ENCODE measurements at places on chromosomes 1 and 21.

DNA sequence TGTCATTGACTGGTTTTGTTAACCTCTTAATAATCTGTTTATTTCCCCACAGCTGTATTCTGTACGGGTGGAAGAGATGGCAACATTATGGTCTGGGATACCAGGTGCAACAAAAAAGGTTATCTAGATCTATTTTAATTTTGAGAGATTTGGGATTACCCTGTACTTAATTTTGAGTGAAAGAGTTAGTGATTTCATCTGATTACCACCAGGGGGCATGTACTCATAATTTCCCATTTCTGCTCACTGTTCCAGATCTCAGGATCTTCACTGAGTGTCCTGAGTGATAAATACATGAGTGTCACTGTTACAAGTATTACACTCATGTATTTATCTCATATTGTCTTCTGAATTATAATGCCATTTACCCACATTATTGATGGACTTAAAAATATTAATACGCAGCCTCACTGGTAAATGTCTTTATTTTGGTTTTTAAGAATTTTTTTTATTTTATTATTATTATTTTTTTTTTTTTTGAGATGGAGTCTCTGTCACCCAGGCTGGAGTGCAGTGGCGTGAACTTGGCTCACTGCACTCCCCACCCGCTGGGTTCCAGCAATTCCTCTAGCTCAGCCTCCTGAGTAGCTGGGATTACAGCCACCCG, 27.4 kb downstream of the DTL start:
- peak; percentile 48 for DNase-seq

- DNase-seq = peak; percentile 44
Measured at GRCh38 chr1:41487126-41488039, 2.9 kb upstream of the EDN2 start.

DNA sequence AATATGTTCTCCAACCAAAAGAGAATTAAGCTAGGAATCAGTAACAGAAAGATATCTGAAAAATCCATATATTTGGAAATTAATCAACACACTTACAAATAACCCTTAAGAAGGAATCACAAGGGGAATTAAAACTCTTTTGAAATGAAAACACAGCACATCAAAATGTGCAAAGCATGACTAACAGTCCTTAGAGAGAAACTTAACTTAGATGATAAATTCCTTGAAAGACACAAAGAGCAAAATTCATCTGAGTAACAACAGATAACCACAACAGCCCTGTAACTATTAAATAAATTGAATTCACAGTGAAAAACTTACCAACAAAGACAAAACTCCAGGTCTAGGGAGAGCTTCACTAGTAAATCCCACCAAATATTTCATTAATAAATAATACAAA, 283.8 kb downstream of the SDCCAG8 start:
- no peak for DNase-seq

DNA sequence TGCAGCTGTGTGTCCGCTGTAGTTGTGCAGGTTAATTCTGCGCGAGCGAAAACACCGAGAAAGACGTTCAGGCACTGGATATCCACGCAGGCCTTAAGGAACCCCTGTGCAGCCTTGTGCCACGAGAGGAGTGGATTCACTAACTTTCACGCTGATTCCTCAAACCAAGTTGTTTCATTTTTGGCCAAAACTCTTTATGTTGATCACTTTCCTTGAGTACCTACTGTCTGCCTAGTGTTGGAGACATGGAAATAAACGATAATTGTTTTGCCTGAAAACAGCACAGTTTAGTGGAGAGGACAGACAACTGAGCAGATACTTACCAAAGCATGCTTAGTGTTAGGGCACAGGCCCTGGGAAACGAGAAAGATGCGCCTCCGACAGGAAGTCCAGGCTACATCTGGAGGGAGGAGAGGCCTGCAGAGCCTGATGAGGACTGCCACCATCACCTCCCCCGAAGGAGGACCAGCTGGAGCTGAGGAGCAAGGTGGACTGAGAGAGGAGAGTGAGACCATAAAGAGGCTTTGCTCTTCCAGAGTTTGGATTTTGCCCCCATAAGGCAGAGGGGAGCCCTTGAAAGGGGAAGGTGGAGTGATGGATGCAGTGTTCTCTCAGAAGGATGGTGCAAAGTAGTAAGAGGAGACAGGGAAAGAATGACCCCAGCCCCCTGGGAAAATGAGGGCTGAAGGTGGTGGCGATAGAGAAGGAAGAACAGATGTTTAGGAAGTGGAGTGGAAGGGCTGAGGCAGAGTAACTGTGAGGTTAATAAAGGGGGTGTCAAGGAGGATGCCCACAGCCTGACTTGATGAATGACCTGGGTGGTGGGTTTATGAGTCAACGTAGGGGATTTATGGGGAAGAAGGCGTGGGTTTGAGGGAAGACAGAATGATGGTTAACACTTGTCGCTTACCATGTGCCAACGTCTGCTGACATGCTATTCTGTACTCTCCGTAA, 956 bp upstream of the SCAF4 start:
- DNase-seq = no peak

DNA sequence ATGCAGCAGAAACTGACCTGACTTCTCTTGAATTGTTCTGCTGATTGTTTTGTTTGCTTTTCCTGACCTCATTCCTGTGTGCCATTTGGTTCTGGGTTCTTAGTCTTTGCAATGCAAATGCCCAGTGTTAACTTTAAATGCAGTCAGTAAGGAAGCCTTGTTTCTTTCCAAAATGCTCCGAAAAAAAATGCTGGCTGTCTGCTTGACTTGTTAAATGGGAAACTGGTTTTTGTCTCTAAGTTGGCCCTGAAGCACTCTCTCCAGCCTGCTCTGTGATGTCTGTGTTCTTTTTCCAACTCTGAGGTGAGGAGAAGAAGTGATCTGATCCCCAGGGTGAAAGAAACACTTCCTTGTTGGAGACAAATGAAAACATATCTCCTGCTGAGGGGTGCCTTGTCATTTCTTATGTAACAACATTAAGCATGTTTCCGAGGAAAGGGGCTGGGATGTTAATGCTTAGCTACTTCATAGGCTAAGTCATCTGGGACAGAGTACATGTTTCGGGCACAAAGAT, 256.3 kb upstream of the ADGRL4 start:
- DNase-seq = no peak

DNA sequence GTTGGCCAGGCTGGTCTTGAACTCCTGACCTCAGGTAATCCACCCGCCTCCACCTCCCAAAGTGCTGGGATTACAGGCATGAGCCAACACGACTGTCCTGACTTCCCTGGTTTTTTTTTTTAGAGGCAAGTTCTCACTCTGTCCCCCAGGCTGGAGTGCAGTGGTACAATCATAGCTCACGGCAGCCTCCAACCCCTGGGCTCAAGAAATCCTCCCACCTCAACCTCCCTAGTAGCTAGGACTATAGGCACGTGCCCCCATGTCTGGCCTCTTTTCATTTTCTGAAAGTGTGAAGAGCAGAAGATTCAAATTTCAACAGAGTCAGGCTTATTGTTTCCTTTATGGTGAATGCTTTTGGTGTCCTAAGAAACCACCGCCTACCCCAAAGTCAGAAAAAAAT, 21.7 kb upstream of the SOX13 start:
- DNase-seq = no peak

- DNase-seq = peak; percentile 78
Measured at GRCh38 chr1:115555446-115555845, 86.3 kb upstream of the VANGL1 start.

Data from fibroblast of skin of abdomen (primary cell).